ENCODE measurements at places on chromosomes 2 and 18.

GRCh38 chr2:2777213-2777612 lies 446.1 kb upstream of the MYT1L start:
- no peak overlapping the region for H3K27ac ChIP-seq
- no peaks in the 10 kb centered on the region for H3K4me1 ChIP-seq
- H3K36me3 ChIP-seq, result no peaks in the 10 kb centered on the region

- H3K4me3 ChIP-seq, result no peak overlapping the region
- H3K27me3 ChIP-seq, result no peaks in the 10 kb centered on the region
- H3K4me1 ChIP-seq, result no peaks in the 10 kb centered on the region
- no peak overlapping the region for H3K27ac ChIP-seq
- no peak for DNase-seq
- no peaks in the 10 kb centered on the region for H3K36me3 ChIP-seq
Measured at GRCh38 chr2:39380525-39381150, 56.4 kb downstream of the MAP4K3 start.

GRCh38 chr2:27378809-27379290 lies 1.7 kb downstream of the ZNF513 start:
- peaks cover 41% of the 10 kb centered on the region for H3K36me3 ChIP-seq
- DNase-seq, result no peak
- H3K4me1 ChIP-seq, result peaks cover 20% of the 10 kb centered on the region
- no peaks in the 10 kb centered on the region for H3K27me3 ChIP-seq
- H3K4me3 ChIP-seq, result no peak overlapping the region
- no peak overlapping the region for H3K27ac ChIP-seq

- no peak overlapping the region for H3K27ac ChIP-seq
- DNase-seq, result no peak
- no peaks in the 10 kb centered on the region for H3K36me3 ChIP-seq
- H3K27me3 ChIP-seq, result no peaks in the 10 kb centered on the region
- H3K4me1 ChIP-seq, result no peaks in the 10 kb centered on the region
Measured at GRCh38 chr2:1584691-1585485, 159.4 kb downstream of the PXDN start.

All from CD8-positive, alpha-beta memory T cell (primary cell).